ENCODE measurements at places on chromosomes 2 and 18.

GRCh38 chr2:148860037-148860436 is 15.0 kb upstream of the KIF5C start:
- no peak for DNase-seq

DNA sequence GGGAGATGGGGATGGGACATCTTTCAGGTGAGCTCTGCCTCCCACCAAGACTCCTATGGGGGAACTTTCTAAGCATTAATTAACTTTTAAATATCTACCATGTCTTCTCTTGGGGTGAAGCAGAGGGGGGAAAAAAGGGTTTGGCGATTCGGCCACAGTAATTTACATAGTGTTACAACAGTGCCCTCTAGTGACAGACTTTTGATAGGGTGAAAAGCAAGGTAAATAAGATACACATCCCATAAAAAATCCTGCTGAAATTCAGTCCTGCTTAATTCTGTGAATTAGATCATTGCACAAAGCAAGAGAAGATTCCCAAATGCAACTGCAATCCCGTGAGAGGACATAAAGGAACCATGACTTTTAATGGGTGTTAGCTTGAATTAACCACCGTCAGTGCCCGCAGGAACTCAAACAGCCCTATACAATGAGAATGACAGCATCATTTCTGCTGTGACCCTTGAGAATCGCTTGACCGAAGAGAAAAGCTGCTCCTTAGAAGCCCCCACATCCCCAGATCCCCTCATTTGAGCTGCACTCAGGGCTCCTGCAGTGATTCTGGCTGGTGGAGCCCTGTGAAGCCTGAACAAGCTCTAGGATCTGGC is 32.8 kb downstream of the FAM124B start:
- peak; percentile 24 for DNase-seq

DNA sequence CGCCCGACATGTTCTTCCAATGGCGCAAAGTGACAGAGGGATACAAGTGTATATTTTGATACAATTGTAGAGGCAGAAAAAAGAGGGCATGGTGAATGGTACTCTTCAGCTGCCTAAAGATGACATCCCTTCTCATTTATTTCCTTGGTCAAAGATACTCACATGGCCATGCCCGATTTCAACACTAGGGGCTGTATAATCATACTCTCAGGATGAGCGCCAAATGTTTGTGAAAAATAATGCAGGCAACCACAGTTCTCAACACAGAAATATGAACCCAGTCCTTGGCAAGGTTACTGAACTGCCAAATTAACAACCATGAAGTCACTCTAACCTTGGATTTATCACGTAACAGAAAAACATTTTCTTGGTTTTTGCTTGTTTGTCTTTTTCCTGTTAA is 204.4 kb downstream of the CCDC102B start:
- DNase-seq: no peak

DNA sequence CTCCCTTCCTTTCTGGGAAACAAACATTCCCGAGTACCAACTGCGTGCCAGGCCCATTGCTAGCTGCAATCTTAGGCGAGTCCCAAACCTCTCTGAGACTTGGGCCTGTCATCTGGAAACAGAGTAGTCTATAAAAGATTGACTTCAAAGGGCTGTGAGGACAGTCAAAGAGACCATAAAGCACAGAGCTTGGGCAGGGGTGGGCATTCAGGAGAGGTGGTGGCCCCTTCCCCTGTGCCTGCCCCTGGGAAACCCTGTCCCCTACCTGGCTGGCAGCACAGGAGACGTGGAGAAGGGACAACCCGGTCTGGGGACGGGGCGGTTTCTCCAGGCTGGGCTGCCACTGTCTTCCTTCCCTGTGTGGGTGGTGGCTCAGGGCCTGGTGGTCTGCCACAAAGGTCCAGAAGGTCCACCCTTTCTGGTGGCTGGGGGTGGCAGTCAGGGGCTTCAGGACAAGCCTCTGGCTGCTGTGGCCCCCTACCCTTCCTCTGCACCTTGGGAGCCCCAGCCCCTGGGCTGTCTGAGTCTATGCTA is 33.9 kb upstream of the FOSL2 start:
- no peak for DNase-seq

- DNase-seq: no peak
These were observed 6.7 kb upstream of the TNP1 start for GRCh38 chr2:216866515-216867095.

DNA sequence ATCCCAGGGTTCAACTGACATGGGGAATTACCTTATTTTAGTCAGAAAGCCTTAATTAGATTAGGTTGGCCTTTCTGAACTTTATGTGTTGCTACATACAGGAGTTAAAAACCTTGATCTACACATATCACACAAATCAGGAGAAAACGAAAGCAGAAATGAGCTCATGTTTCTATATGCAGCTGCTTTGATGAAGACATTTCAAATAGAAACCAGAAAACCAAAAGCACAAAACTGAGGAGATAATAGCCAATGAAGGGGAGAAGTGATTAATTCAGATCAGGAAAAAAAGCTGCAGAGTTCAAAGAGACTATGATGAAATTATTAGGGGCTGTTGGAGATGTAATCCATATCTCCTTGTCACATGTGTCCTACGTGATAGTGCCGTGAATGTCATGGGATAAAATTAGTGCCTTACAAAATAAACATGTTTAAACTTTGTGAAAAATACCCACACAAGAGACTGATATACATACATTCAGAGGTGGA is 255.0 kb downstream of the CAMKMT start:
- DNase-seq: no peak

DNA sequence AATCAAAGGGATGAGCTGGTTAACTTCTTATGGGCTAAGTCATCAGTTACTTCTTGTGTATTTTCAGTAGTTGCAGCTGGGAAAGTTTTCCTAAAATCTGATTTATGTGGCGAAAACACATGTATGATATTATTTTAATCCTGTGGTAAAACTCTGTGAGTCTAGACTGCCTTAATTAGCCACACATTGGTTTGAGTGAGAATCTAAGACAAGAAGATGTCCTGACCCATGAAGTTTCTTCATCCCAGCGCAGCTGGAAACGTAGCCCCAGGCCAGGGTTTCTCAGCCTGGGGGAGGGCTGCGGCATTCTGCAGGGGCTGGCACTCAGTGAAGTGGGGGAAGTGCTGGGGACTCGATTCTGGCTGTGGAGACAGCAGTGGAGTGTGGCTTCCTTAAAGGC is 44.7 kb upstream of the INHBB start:
- no peak for DNase-seq

DNA sequence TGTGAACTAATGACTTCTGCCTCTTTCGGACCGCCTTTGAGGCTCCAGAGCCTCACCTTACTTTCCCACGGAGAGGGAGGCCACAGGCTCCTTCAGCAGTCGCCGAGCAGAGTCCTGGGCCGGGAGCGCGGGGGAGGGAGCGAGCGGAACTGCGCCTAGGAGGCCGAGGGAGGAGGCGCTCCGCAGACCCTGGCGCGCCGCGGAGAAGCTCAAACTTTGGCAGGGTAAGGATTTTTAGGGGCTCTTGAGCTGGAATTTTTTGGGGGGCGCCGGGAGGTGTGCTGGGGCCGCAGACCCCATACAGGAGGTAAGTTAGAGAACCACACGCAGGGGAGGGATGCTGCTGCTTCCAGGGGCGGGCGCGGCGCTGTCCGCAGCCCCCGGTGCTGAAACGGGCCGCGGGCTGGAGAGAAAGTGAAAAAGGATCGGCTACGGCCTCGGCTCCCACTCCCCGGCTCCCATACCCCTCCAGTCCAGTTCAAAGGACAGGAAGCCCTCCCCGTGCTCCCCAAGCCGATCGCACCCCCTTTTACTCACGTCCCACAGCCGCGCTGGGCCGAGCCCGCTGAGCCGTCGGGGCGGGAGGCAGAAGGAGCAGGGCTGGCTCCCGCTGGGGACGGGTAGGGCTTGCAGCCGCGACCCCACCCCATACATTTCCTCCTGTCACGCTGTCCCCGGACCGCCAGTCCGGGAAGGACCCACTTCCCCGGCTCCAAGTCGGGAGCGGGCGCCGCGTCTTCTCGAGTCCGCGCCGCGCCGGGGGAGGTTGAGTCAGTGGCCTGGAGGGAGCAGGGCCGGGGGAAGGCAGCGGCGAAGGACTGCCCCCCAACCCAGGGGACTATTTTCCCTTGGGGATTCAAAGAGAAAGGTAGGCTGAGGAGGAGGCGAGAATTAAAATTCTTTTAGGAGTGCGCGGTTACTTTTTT is at the start of gene CNGA3:
TSS of gene CNGA3 (plus strand) at position 146 of the 926 bp plus-strand sequence. CDS start 23,520 bp downstream, outside the sequence.
- no peak for DNase-seq

GRCh38 chr2:186894478-186894877 is 45.5 kb upstream of the ZSWIM2 start:
- no peak for DNase-seq

- DNase-seq: no peak
These were observed 142.2 kb downstream of the MAP2 start for GRCh38 chr2:209565896-209566582.

- DNase-seq: peak; percentile 77
These were observed 74.9 kb upstream of the TAF1B start for GRCh38 chr2:9768388-9768787.

DNA sequence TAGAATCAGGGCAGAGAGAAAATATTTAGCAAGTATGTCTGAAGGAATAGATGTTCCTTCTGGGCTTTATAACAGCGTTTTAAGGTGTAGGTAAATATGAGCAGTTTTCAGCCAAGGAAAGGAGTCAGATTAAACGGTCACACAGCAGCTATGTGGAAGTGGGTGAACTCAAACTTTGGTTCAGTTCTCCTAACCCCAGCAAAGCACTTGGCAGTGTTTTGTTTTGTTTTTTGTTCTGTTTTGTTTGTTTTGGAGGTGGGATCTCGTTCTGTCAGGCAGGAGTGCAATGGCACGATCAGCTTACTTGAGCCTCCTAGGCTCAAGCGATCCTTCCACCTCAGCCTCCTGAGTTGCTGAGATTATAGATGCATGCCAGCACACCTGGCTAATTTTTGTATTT is 24.6 kb downstream of the TANC1 start:
- DNase-seq: no peak

- DNase-seq: peak; percentile 40
These were observed 1.5 kb downstream of the DLX2 start for GRCh38 chr2:172100935-172101820.

GRCh38 chr18:7202169-7202568 is 28.7 kb upstream of the LRRC30 start:
- peak; percentile 16 for DNase-seq

DNA sequence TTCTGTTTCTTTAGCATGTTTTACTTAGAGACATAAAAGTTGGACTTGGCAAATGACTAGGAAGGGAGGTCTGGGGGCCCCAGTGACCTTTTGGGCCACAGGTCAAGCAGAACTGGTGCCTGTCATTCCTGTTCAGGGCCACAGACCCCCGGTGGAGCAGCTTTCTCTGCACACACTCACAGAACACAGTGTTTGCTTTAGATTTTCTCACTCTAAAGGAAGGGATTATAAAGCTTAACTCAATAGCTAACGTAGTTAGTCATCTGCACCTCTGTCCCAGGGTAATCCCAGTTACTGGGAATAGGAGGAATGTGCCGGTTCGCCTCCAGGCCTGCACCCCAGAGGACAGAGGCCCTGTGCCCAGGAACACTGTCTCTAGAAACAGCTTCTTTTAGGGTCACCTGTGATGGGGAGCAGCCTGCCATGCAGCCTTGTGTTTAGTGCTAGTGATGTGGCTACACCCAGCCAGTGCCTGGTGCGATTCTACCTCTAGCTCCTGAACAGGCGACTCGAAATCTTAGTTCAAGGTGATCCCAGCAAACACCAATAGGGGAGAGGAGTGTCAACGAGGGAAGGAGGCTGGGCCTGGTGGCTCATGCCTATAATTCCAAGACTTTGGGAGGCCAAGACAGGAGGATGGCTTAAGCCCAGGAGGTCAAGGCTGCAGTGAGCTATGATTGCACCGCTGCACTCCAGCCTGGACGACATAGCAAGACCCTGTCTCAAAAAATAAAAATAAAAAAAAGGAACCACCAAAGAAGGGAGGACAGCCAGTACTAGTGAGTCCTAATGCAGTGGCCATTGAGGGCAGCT is 11.6 kb downstream of the SPATA3 start:
- DNase-seq: no peak

DNA sequence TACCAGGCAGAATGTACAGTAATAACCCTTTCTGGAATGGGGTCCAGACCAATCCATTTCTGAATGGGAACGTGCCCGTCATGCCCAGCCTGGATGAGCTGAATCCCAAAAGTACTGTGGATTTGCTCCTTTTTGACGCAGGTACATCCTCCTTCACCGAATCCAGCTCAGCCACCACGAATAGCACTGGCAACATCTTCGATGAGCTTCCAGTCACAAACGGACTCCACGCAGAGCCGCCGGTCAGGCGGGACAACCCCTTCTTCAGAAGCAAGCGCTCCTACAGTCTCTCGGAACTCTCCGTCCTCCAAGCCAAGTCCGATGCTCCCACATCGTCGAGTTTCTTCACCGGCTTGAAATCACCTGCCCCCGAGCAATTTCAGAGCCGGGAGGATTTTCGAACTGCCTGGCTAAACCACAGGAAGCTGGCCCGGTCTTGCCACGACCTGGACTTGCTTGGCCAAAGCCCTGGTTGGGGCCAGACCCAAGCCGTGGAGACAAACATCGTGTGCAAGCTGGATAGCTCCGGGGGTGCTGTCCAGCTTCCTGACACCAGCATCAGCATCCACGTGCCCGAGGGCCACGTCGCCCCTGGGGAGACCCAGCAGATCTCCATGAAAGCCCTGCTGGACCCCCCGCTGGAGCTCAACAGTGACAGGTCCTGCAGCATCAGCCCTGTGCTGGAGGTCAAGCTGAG is 89.6 kb downstream of the SH3BP4 start:
- DNase-seq: no peak

DNA sequence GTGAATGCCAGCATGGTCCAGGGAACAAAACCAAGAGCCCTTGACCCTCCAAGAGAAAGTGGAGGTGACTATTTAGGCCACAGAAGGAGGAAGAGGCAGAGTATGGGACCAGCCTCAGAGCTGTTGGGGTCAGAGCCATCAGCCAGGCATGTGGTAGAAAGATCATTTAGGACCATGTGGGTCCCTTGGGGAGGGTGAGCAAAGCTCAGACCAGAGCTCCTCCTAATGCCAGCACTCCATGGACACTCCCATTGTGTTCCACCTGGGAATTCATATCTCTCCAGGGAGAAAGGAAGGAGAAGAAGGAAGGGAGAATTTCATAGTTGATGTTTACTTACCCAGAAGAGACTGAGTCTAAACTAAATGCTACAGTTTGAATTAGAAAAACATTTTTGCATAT is 73.2 kb downstream of the CYBRD1 start:
- DNase-seq: no peak

DNA sequence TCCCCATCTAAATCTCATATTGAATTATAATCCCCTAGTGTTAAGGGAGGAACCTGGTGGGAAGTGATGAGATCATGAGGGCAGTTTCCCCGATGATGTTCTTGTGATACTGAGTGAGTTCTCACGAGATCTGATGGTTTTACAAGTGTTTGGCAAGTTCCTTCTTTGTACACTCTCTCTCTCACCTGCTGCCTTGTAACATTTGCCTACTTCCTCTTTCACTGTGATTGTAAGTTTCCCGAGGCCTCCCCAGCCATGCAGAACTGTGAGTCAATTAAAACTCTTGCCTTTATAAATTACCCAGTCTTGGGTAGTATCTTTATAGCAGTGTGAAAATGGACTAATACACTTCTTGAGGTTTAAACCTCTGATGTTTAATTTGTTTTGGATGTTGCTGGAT is 177.5 kb downstream of the CD8B2 start:
- DNase-seq: no peak

GRCh38 chr2:165839610-165840009 is 45.6 kb upstream of the GALNT3 start:
- DNase-seq: no peak

Data from NCI-H1092 treated with DMSO at 0.1 percent for 48 hours (cell line).